Stimulated activated CD4-positive, alpha-beta T cell treated with anti-CD3 and anti-CD28 coated beads, Interleukin-4, amount 100 ng/mL, for 24 hours (primary cell): ENCODE measurements at places on chromosomes 1 and 21.
A peak's percentile ranks its signal among the peaks of the same experiment; 100 is the strongest.

DNA sequence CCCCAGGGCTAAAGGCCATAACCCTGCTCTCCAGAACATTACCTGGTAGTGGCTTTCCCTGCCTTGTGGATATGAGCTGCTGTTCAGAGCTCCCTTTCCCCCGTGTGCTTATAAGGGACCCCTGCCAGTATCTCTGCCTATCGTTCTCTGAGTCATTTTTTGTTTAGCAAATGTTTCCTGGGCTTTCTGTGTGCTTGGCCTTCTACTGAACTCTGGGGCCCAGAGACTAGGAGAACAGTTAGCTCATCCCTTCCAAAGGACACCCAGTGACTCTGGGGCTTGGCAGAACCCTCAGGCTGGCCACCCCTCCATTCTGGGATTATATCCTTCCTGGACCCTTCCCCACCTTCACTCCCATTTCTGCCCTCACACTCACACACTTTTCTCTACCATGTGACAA, 80.8 kb upstream of the POU3F1 start:
- DNase-seq: no peak

- DNase-seq: no peak
Observed at GRCh38 chr1:66732407-66733166, 19.7 kb upstream of the DYNLT5 start.

DNA sequence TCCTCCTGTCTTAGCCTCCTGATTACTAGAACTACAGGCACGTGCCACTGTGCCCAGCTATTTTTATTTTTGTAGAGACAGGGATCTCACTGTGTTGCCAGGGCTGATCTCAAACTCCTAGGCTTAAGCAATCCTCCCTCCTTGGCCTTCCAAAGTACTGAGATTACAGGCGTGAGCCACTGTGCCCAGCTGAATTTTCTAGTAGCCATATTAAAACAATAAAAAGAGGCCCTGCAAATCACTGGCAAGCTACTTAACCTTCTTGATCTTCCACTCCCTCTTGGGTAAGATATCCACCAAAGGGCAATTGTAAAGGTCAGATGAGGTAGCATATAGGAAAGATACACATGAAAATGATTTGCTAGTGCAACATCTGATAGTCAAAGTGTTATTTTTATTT, 65.6 kb upstream of the SRSF10 start:
- no peak for DNase-seq

- DNase-seq: peak; percentile 88
Observed at GRCh38 chr1:6460301-6461050, 5.5 kb downstream of the TNFRSF25 start.

GRCh38 chr1:27299385-27300271, 22.3 kb upstream of the TMEM222 start:
- no peak for DNase-seq

GRCh38 chr1:193519922-193520321, 333.5 kb upstream of the B3GALT2 start:
- DNase-seq: no peak

- no peak for DNase-seq
Observed at GRCh38 chr1:158818975-158819431, 12.1 kb upstream of the MNDA start.

DNA sequence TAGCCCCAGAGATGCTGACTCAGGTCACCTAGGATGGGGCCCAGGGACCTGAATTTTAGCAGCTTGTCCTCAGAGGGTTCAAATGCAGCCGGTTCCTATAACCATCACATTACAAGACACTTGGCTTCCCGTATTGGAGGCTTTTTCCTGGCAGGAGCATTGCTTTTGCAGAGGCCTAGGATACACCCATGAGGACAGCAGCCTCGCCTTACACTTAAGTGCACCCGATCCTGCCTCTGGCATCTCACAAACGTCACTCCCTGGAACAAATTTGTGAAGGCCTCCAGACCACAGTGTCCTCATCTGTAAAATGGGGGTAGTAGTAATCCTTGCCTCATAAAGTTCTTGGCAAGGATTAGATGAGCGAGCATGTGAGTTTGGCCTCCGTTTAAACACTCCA, 130.0 kb downstream of the KAZN start:
- no peak for DNase-seq

GRCh38 chr1:70462611-70463010, 51.5 kb downstream of the CTH start:
- DNase-seq: no peak

- DNase-seq: no peak
Observed at GRCh38 chr1:53556657-53557227, 97.5 kb downstream of the DMRTB1 start.

DNA sequence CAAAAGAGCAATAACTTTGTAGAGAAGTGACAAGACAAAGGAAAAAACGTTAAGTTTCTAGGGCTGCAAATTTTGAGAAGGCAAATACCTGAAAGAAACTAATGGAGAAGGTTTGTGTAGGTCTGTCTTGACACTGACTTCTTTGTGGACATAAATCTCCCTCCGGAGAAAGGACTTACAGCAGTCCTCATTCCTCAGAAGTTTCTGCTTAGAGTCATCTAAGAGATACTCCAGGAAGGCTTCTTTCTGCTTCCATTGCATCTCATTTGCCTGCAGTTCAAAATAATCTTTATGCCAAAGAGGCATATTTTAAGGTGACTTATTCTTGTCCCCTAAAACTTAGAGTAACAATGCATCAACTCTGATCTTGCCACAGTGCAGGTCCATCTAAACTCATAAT, 4.4 kb upstream of the C4BPB start:
- DNase-seq: no peak

- DNase-seq: no peak
Observed at GRCh38 chr1:8323706-8324105, 5.8 kb downstream of the SLC45A1 start.

DNA sequence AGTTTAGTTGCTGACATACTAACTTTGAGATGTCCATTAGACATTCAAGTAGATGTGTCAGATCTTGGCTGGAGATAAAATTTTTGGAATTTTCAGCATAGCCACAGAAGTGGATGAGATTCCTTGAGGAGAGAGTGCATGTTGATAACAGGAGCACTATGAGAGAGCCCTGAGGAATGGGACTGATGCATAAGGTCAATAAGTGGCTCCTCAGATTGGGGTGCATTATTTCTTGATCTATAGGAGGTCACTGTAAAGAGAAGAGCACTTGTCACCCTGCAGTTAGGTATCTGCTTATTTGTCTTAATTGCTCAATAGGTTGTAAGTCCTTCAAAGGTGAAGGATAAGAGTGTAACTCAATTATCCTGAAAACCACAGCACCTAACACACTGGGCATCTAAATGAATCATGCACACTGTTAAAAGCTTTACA, 52.0 kb upstream of the TACSTD2 start:
- no peak for DNase-seq

DNA sequence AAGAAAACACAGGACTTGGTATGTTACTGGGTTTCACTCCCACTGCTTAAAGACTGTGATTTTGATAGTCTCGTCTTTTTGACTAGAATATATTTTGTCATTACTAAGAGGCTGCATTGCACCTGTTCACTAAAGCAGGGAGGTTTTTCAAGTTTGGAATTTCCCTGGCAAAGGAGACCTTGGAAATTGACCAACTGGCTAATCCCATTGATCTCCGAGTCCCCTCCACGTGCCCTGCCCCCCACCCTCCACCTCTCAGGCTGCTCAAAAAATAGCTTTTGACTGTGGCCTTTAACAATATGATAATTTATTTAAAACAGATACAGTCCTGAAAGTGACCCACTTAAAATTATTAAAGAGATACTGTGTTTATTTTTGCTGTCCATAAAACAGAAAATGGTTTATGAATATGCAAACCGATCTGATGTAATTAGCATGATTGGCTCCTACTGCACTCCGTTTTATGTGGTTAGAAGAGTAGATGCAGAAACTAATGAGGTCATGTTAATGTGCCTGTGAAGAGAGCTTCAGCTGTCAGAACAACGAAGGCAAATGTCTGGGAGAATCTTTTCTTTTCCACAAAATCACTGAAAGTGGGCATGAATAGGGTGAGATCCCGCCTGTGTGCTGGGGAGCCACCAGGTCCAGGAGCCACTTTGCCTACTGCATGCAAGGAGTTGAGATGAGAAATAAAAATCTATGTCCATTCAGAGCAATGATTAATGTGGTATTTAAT, 361.5 kb downstream of the RRAGC start:
- DNase-seq: no peak
